Right atrium auricular region (tissue), 2 donors: ENCODE measurements at places on chromosomes 12 and 14. TPM values are rescaled to one million over a fixed set of nuclear protein-coding genes. Genes with fewer than 3 reads are reported as not detected.

DNA sequence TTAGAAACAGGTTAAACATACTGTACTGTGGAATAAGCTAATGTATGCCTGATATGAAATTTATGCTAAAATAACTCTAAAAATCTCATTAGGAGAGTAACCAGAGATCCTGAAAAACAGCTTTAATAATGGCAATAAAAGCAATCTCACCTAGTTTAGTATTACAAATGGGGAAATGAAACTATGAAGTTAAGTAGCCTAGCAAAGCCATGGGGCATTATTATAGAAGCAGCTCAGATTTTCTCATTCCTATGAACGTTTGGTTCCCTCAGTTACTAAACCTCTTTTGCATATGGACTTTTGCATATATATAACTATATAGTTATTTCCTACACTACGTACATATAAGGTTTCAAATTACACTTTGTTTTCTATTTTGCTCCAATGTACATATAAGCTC is 25.0 kb upstream of the APPL2 start:
- H3K27ac ChIP-seq: no peak overlapping the region
- H3K27me3 ChIP-seq: no peaks in the 10 kb centered on the region
- no peak overlapping the region for H3K4me3 ChIP-seq
- no peak for DNase-seq

KRT79 gene
- not detected for total RNA-seq

GRCh38 chr12:106245767-106246166 is 2.1 kb downstream of the CKAP4 start:
- H3K27ac ChIP-seq: peak overlapping the region; percentile 99
- no peaks in the 10 kb centered on the region for H3K27me3 ChIP-seq
- peak; percentile 81 for DNase-seq
- peak overlapping the region; percentile 81 for H3K4me3 ChIP-seq
- peaks cover 45% of the 10 kb centered on the region for H3K4me1 ChIP-seq

REM2 gene
- not detected for total RNA-seq

- no peak for DNase-seq
- no peak overlapping the region for H3K27ac ChIP-seq
- H3K4me1 ChIP-seq: no peaks in the 10 kb centered on the region
- no peaks in the 10 kb centered on the region for H3K27me3 ChIP-seq
These were observed 29.5 kb upstream of the C12orf76 start for GRCh38 chr12:110077800-110078199.

ZNF84 gene
- 10.1 TPM for total RNA-seq

DNA sequence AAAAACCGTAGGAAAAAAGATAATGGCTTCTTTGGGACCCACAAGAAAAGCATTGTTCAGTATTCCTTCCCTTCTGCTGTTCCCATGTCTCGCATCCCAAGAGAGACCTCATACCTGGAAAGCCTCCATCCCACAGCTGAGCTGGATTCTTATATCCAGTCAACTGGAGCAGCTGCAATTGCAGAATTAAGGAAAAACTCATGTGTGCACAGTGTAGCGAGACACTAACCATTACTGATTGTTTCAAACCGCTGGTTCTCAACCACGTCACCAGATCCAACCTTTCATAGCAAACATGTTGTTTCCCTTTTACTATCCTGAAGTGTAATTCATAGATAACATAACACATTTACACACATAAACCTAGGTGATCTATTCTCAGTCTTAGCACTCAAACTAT is 5.5 kb upstream of the RNASE10 start:
- H3K27me3 ChIP-seq: no peaks in the 10 kb centered on the region
- no peak overlapping the region for H3K27ac ChIP-seq
- DNase-seq: no peak
- H3K4me3 ChIP-seq: no peak overlapping the region
- no peaks in the 10 kb centered on the region for H3K36me3 ChIP-seq

PAH gene
- not detected for total RNA-seq

- H3K4me1 ChIP-seq: peaks cover 14% of the 10 kb centered on the region
- H3K36me3 ChIP-seq: no peaks in the 10 kb centered on the region
- no peak for DNase-seq
- no peak overlapping the region for H3K27ac ChIP-seq
- no peaks in the 10 kb centered on the region for H3K27me3 ChIP-seq
- peak overlapping the region; percentile 49 for H3K4me3 ChIP-seq
These were observed 15.6 kb downstream of the SMUG1 start for GRCh38 chr12:54173066-54173726.

- no peak overlapping the region for H3K4me3 ChIP-seq
- H3K36me3 ChIP-seq: no peaks in the 10 kb centered on the region
- peaks cover 8% of the 10 kb centered on the region for H3K4me1 ChIP-seq
- no peak for DNase-seq
These were observed 9.6 kb upstream of the FOXG1 start for GRCh38 chr14:28756884-28757570.

DNA sequence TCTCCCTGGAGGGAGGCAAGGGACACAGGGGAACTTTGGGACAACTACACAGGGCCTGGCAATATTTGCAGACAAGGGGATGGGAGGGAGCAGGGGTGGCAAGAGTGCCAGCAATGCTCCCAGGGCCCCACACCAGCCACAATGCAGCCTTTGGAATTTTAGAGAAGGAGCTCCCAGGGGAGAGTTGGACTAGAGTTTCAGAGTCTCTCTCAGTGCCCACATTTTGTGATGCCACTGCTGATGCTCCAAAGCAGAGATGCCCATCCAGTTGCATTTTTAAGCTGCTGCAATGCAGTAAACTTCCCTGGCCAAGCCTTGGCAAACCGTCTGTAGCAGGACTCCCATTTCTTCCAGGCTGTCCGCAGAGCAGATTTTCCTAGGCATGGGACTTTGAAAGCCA is 98.9 kb downstream of the ZFP36L1 start:
- no peak for DNase-seq
- no peak overlapping the region for H3K4me3 ChIP-seq
- no peaks in the 10 kb centered on the region for H3K27me3 ChIP-seq

DNA sequence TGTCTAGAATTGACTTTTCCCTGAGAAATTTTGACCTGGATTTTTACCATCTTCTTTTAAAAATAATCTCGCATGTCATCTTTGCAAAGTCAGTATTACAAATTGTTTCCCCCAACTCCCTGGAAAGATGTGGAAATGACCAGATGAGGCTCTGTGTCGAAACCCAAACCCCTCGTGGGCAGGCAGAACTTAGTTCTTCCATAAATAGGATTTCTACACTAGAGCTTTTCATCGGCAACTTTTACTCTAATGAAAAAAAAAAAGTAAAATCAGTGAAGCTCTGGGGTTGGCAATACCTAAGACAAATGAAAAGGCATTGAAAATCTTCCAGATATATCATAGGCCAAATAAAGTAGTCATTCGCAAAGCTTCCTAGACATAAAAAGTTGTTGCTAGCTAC is 17.0 kb downstream of the SSPN start:
- no peak for DNase-seq
- no peak overlapping the region for H3K27ac ChIP-seq
- H3K4me3 ChIP-seq: no peak overlapping the region
- peaks cover 5% of the 10 kb centered on the region for H3K4me1 ChIP-seq

DNA sequence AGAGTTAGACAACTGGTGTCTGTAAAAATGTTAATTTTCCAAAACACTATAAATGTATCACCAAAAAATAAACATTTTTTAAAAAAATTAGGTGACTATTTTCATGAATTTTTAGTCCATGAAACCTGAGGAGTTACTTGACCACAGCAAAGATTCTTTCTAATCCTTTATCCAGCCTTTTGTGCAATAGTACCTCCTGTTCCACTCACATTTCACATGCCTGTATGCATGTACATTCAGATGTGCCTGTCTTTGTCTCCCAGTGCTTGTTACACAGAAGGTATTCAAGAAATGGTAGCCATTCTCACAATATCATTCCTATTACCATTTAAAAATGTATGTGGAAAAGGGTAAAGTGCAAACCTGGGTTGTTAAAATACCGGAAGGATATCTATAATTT is 857.0 kb downstream of the DIO2 start:
- no peak overlapping the region for H3K27ac ChIP-seq
- H3K36me3 ChIP-seq: no peaks in the 10 kb centered on the region

GRCh38 chr14:79405512-79405910 is 805.8 kb downstream of the DIO2 start:
- no peaks in the 10 kb centered on the region for H3K27me3 ChIP-seq
- no peak overlapping the region for H3K4me3 ChIP-seq
- no peaks in the 10 kb centered on the region for H3K36me3 ChIP-seq
- H3K27ac ChIP-seq: no peak overlapping the region

DNA sequence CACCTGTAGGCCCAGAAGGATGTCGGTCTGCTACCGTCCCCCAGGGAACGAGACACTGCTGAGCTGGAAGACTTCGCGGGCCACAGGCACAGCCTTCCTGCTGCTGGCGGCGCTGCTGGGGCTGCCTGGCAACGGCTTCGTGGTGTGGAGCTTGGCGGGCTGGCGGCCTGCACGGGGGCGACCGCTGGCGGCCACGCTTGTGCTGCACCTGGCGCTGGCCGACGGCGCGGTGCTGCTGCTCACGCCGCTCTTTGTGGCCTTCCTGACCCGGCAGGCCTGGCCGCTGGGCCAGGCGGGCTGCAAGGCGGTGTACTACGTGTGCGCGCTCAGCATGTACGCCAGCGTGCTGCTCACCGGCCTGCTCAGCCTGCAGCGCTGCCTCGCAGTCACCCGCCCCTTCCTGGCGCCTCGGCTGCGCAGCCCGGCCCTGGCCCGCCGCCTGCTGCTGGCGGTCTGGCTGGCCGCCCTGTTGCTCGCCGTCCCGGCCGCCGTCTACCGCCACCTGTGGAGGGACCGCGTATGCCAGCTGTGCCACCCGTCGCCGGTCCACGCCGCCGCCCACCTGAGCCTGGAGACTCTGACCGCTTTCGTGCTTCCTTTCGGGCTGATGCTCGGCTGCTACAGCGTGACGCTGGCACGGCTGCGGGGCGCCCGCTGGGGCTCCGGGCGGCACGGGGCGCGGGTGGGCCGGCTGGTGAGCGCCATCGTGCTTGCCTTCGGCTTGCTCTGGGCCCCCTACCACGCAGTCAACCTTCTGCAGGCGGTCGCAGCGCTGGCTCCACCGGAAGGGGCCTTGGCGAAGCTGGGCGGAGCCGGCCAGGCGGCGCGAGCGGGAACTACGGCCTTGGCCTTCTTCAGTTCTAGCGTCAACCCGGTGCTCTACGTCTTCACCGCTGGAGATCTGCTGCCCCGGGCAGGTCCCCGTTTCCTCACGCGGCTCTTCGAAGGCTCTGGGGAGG is at the start of gene LTB4R:
LTB4R (plus strand) TSS at position 857 of the 959 bp plus-strand sequence. CDS start 4,150 bp downstream, outside the sequence.
- no peaks in the 10 kb centered on the region for H3K27me3 ChIP-seq
- no peak for DNase-seq
- H3K4me1 ChIP-seq: no peaks in the 10 kb centered on the region
- H3K4me3 ChIP-seq: peak within 1 kb of the TSS; percentile 64

DNA sequence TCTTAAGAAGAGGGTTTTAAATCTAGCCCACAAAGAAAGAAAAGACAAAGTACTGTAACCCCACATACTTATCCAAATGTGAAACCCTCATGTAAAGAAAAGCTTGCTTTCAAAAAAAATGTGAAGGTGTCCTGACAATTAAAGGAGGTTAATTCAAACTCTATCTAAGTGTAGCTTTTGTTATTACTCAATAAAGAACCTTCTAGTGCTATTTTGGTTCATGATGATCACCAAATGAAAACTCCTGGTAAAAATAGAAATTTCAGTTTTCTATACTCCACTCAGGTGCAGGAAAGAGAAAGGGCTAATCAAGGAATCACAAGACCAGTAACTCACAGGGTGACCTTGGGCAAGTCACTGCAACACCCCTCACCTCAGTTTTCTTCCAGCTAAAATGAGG is 1.6 kb downstream of the STAB2 start:
- DNase-seq: no peak
- no peaks in the 10 kb centered on the region for H3K4me1 ChIP-seq
- no peak overlapping the region for H3K4me3 ChIP-seq

- H3K27me3 ChIP-seq: no peaks in the 10 kb centered on the region
- no peak for DNase-seq
- H3K4me3 ChIP-seq: no peak overlapping the region
- no peaks in the 10 kb centered on the region for H3K36me3 ChIP-seq
- no peak overlapping the region for H3K27ac ChIP-seq
These were observed 165.7 kb downstream of the BMP4 start for GRCh38 chr14:53790731-53791500.

- H3K27ac ChIP-seq: peak overlapping the region; percentile 80
- H3K4me1 ChIP-seq: peaks cover 47% of the 10 kb centered on the region
- peak; percentile 87 for DNase-seq
- no peaks in the 10 kb centered on the region for H3K36me3 ChIP-seq
- no peaks in the 10 kb centered on the region for H3K27me3 ChIP-seq
- peak overlapping the region; percentile 4 for H3K4me3 ChIP-seq
These were observed 8.6 kb downstream of the SLC25A29 start for GRCh38 chr14:100297320-100298300.

DNA sequence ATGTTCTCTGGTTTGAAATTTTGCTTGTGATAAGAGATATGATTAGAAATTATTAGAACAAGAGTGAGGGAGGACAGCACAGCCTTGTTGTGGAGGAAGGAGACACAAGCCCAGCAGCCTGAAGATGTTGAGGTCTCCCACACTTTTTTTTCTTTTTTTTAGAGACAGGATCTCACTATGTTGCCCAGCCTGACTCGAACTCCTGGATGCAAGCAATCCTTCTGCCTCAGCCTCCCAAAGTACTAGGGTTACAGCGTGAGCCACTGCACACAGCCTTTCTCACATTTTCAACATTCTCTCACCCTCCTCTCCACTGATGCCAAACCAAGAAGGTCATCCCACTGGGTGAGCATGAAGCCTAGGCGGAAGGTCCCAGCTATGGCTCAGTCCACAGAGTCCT is 4.9 kb upstream of the KRT8 start:
- no peak overlapping the region for H3K4me3 ChIP-seq
- no peaks in the 10 kb centered on the region for H3K4me1 ChIP-seq
- DNase-seq: no peak
- H3K27ac ChIP-seq: no peak overlapping the region
- no peaks in the 10 kb centered on the region for H3K36me3 ChIP-seq

- peak overlapping the region; percentile 96 for H3K4me3 ChIP-seq
- no peak for DNase-seq
- peaks cover 43% of the 10 kb centered on the region for H3K36me3 ChIP-seq
- H3K4me1 ChIP-seq: peaks cover 26% of the 10 kb centered on the region
- H3K27me3 ChIP-seq: no peaks in the 10 kb centered on the region
These were observed 600 bp downstream of the PNN start for GRCh38 chr14:39175445-39176262.

- H3K4me1 ChIP-seq: no peaks in the 10 kb centered on the region
- H3K27me3 ChIP-seq: no peaks in the 10 kb centered on the region
- H3K27ac ChIP-seq: no peak overlapping the region
- no peak for DNase-seq
- no peak overlapping the region for H3K4me3 ChIP-seq
These were observed 40.0 kb downstream of the OSBPL8 start for GRCh38 chr12:76519538-76519937.
